Astrocyte (in vitro differentiated cells and primary cell): ENCODE measurements at places on chromosomes 4 and X. TPM values are rescaled to one million over a fixed set of nuclear protein-coding genes. Genes with fewer than 3 reads are reported as not detected.

Gene SPP1
- 153 and 217 TPM in 2 replicates for total RNA-seq

Gene UGT2B11
- not detected in 2 replicates for total RNA-seq

Gene PAGE4
- total RNA-seq, result not detected in 2 replicates

Gene ARHGEF38
- not detected in 2 replicates for total RNA-seq

DNA sequence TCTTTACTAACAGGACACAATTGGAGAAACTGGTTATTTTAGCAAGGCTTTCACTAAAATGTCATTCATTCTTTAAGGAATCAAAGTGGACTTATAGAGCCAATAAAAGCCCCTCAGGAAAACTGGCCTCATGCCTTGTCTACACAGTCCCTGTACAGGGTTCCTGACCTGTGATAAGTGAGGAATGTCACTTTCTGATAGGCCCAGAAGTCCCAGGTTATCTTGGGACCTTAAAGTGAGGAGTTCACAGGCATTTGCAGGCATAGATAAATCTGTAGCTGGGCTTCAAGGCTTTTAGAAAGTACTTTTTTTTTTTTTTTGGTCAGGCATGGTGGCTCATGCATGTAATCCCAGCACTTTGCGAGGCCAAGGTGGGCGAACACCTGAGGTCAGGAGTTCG lies 19.4 kb upstream of the STPG2 start:
- no peak for DNase-seq

GRCh38 chrX:40580537-40581335 lies at the start of gene ATP6AP2:
ATP6AP2 (plus strand) TSS chrX:40580970; CDS start chrX:40581066, 96 bp downstream.
- peak; percentile 83 for DNase-seq

- DNase-seq, result peak; percentile 58
Observed at GRCh38 chr4:31104043-31104442, 383.9 kb downstream of the PCDH7 start.

DNA sequence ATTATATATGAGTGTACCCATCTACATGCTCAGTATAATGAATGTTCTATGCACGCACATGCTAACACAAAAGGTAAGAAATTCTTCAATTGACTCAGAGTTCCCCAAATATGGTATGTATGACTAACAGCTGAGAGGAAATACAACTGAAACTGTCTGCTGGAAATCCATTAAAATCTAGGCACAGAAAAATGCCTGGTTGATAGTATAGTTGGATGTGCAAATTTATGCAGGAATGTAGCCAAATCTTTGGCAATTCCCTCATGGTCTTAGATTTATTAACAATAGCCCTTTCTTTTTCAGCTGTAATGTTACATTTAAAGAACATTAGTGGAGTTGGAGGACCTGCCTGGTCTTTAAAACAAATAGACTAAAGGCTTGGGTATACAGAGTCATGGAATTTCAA lies 5.5 kb downstream of the CAMK2D start:
- peak; percentile 89 for DNase-seq

DNA sequence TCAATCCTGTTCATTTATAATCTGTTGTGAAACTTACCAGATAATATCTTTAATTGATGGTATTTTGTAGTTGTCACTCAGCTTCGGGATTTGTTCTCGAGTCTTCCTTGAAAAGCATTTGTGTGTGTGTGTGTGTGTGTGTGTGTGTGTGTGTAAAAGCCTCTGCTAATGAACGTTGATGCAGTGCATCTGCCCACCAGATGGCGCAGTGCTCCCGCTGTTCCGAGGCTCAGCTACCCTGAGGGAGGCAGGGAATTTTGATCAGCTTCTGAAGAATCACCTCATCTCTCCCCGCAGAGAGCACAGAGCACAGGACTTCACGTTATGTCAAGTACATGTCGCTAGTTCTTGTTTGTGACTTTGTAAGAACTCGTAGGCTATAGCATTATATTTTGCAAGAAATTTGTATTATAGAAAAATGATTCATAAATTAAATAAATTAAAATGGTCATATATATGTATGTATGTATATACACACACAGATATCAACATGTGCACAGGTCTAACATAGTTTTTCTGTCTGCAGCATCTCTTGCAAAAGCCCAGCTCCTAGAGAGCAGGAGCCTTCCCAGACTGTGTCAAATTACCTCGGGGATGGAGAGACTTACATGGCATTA lies 316.7 kb upstream of the IGFBP7 start:
- peak; percentile 68 for DNase-seq

- peak; percentile 80 for DNase-seq
Observed at GRCh38 chrX:133495464-133496391, 80.4 kb upstream of the GPC4 start.

GRCh38 chr4:115575851-115576250 lies 462.4 kb upstream of the NDST4 start:
- no peak for DNase-seq

GRCh38 chr4:15042529-15043167 lies 40.4 kb downstream of the CPEB2 start:
- peak; percentile 50 for DNase-seq
